ENCODE measurements at places on chromosomes 4 and X.

GRCh38 chr4:101515099-101515498 is 167.8 kb upstream of the PPP3CA start:
- peaks cover 3% of the 10 kb centered on the region for H3K27me3 ChIP-seq
- H3K36me3 ChIP-seq: no peaks in the 10 kb centered on the region
- H3K27ac ChIP-seq: no peak overlapping the region

GRCh38 chrX:128020701-128021100 is 31.5 kb downstream of the ACTRT1 start:
- H3K27ac ChIP-seq: no peak overlapping the region
- no peak overlapping the region for H3K4me3 ChIP-seq
- no peak for DNase-seq
- H3K36me3 ChIP-seq: no peaks in the 10 kb centered on the region

- H3K36me3 ChIP-seq: no peaks in the 10 kb centered on the region
- no peak for DNase-seq
- H3K4me3 ChIP-seq: no peak overlapping the region
- H3K4me1 ChIP-seq: no peaks in the 10 kb centered on the region
- H3K27ac ChIP-seq: no peak overlapping the region
Measured at GRCh38 chr4:66736606-66737005, 808.7 kb downstream of the CENPC start.

- H3K36me3 ChIP-seq: no peaks in the 10 kb centered on the region
- DNase-seq: no peak
- no peak overlapping the region for H3K4me3 ChIP-seq
- H3K27me3 ChIP-seq: peaks cover 5% of the 10 kb centered on the region
- H3K27ac ChIP-seq: no peak overlapping the region
Measured at GRCh38 chr4:152991398-152991797, 55.3 kb downstream of the FHDC1 start.

- no peak overlapping the region for H3K4me3 ChIP-seq
- H3K27me3 ChIP-seq: no peaks in the 10 kb centered on the region
- H3K36me3 ChIP-seq: no peaks in the 10 kb centered on the region
- peaks cover 8% of the 10 kb centered on the region for H3K4me1 ChIP-seq
- no peak overlapping the region for H3K27ac ChIP-seq
- no peak for DNase-seq
Measured at GRCh38 chr4:114998316-114998715, 115.1 kb downstream of the NDST4 start.

DNA sequence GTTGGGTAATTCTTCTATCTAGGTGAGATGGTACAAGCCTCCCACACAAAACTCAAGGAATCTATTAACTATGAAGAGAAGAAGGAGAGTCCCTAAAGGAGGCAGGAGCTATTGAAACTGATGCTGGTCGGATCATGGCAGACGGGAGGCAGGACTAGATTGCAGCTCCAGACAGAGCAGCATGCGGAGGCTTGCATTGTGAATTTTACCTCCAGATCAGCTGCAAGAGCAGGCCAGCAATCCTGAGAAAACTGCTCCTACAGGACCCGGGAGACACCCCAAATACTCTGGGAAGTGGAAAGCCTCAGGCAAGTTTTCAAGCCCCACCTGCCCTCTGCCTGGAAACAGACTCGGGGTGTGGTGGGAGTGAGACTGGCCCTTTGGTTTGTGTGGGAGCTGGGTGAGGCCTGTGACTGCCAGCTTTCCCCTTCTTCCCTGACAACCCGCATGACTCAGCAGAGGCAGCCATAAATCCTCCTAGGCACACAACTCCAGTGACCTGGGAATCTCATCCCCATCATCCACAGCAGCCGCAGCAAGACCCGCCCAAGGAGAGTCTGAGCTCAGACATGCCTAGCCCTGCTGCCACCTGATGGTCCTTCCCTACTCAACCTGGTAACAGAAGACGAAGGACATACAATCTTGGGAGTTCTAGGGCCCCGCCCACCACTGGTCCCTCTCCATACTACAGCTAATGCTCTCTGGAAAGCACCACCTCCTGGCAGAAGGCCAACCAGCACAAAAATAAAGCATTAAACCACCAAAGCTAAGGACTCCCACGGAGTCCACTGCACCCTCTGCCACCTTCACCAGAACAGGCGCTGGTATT is 30.9 kb downstream of the GATB start:
- peak overlapping the region; percentile 62 for H3K27ac ChIP-seq
- no peaks in the 10 kb centered on the region for H3K27me3 ChIP-seq
- peaks cover 22% of the 10 kb centered on the region for H3K4me1 ChIP-seq
- peaks cover 44% of the 10 kb centered on the region for H3K36me3 ChIP-seq
- H3K4me3 ChIP-seq: no peak overlapping the region

DNA sequence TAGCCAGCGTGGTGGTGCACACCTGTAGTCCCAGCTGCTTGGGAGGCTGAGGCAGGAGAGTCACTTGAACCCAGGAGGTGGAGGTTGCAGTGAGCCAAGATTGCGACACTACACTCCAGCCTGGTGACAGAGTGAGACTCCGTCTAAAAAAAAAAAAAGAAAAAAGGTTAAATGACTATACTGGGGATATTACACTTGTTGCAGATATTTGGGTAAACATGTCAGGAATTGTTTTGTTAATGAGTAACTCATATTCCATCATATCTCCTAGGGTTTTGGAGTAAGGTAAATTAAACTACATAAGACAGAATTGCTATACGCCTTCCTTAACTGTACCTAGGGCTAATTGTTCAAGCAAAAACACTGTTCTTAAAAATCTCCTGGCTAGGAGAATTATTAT is 291.4 kb upstream of the IGFBP7 start:
- no peaks in the 10 kb centered on the region for H3K4me1 ChIP-seq
- H3K36me3 ChIP-seq: no peaks in the 10 kb centered on the region
- H3K27ac ChIP-seq: no peak overlapping the region
- DNase-seq: no peak
- H3K4me3 ChIP-seq: no peak overlapping the region

DNA sequence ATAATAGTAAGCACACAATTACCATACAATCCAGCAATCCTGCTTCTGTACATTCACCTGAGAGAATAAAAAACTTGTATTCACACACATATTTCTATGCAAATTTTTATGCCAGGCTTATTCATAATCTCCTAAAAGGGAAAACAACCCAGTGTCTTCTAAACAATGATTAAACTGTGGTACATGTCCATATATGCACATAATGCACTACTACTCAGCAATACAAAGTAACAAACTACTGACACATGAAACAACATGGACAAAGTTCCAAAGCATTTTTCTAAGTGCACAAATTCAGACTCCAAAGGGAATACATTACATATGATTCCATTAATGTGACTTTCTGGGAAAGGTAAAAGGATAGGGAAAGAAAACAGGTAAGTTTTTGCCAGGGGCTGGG is 18.0 kb upstream of the FMR1 start:
- H3K27me3 ChIP-seq: peaks cover 5% of the 10 kb centered on the region
- H3K4me3 ChIP-seq: no peak overlapping the region
- no peak overlapping the region for H3K27ac ChIP-seq
- no peaks in the 10 kb centered on the region for H3K36me3 ChIP-seq
- no peak for DNase-seq
- peaks cover 28% of the 10 kb centered on the region for H3K4me1 ChIP-seq

Data from nephron progenitor cell (in vitro differentiated cells).